ENCODE measurements at places on chromosomes 4 and X. TPM values are rescaled to one million over a fixed set of nuclear protein-coding genes. Genes with fewer than 3 reads are reported as not detected.

DNA sequence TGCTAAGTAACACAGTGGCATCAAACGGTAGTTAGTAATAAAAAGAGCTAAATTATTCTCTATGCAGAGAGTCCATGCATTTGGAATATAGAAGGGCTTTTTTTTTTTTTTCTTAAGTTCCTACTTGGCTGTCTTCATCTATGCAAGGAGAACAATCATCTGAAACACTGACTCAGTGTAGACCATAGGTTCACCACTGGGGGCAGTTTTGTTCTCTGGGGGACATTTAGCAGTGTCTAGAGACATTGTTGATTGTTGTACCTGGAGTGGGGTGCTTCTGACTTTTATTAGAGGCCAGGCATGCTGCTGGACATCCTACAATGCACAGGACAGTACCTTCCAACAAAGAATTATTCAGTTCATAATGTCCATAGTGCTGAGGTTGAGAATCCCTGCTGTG is 41.2 kb downstream of the TMA16 start:
- H3K4me3 ChIP-seq, result no peak overlapping the region
- H3K4me1 ChIP-seq, result no peaks in the 10 kb centered on the region
- peaks cover 11% of the 10 kb centered on the region for H3K36me3 ChIP-seq
- no peak for DNase-seq

DNA sequence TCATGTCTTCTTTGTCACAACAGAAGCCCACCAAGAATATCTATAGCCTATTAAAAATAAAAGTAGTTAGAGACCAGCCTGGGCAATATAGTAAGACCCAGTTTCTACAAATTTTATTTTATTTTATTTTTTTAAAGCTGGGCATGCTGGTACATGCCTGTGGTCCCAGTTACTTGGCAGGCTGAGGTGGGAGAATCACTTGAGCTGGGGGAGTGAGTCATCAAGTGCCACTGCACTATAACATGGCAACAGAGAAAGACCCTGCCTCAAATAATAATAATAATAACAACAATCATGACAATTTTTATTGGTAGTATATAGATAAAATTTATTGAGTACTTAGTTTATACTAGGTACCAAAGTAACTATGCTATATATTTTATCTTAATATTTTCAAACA is 93.0 kb upstream of the NPFFR2 start:
- H3K27me3 ChIP-seq, result no peaks in the 10 kb centered on the region
- no peak for DNase-seq
- no peak overlapping the region for H3K27ac ChIP-seq
- H3K4me3 ChIP-seq, result no peak overlapping the region

DNA sequence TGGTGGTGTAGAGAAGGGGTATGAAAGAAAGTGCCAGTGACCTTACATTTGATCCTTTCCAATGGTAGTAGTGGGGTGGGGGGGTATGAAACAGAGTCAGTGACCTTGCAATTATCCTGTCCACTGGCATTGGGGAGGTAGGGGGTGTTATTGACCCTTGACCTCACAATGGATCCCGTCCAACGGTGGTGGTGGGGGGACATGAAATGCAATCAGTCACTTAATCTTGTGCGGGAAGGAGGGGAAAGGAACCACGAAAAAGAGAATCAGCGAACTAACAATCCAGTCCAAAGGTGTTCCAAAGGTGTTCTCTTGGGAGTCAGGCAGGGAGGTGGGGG is 619 bp upstream of the PDK3 start:
- H3K4me1 ChIP-seq, result peaks cover 25% of the 10 kb centered on the region
- no peak for DNase-seq
- H3K27ac ChIP-seq, result peak overlapping the region; percentile 81
- H3K4me3 ChIP-seq, result peak overlapping the region; percentile 81
- no peaks in the 10 kb centered on the region for H3K36me3 ChIP-seq

The IL13RA2 gene
- total RNA-seq, result not detected

DNA sequence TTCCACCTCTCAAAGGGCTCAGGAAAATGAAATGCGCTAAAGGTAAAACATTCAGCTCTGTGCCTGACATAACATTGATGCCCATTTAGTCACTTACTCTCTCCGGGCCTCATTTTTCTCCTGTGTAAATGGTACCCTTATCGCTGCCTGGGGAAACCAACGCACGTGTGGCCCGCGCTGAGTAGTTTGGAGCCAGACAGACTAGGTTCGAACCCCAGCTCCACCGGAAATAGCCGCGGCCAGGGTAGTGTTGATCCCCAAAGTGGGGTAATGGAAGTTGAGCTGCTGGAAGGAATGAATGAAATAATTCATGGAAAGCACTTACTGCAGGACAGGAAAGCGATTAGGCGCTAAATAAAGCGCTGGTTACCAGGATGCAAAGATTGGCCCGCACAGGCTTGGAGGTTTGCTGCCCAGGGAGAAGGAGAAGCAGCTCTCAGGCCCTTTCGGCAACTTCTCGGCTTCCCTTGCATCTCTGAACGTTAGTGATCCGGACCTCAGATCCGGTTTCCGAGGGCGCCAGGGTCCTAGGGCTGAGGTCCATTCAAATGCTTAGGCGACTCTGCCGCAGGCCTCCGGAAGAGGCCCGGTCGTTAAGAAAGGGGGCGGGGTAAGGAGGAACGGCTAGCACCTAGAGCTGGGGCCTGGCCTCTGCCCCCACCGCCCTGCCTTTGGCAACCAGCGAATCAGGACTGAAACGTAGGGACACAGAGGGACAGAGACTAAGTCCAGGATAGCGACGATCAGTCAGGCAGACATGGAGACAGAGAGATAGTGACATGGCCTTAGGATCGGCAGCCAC is 13.3 kb downstream of the NKX3-2 start:
- peaks cover 100% of the 10 kb centered on the region for H3K27me3 ChIP-seq
- no peak overlapping the region for H3K27ac ChIP-seq
- no peaks in the 10 kb centered on the region for H3K36me3 ChIP-seq
- H3K4me3 ChIP-seq, result no peak overlapping the region

- no peaks in the 10 kb centered on the region for H3K4me1 ChIP-seq
- H3K36me3 ChIP-seq, result no peaks in the 10 kb centered on the region
- no peak overlapping the region for H3K4me3 ChIP-seq
- no peak overlapping the region for H3K27ac ChIP-seq
- H3K27me3 ChIP-seq, result no peaks in the 10 kb centered on the region
- no peak for DNase-seq
These were observed 233.4 kb downstream of the PPP4R3C start for GRCh38 chrX:27229721-27230120.

DNA sequence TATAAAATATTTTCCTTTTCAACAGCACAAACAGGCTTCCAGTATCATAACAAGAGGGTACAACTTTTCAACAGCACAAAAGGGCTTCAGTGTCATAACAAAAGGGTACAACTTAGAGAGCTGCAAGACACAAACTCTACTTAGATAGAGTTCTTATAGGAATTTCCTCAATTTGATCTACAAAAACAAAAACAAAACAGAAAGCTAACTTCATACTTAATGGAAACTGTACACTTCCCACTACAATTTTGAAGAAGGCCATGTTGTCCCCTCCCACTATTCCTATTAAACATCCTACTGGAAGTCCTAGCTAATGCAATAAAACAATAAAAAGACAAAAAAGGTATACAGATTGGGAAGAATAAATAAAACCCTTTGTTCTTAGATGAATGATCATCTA is 96.7 kb downstream of the CENPC start:
- H3K36me3 ChIP-seq, result peaks cover 38% of the 10 kb centered on the region
- no peak overlapping the region for H3K4me3 ChIP-seq
- no peak for DNase-seq
- H3K27ac ChIP-seq, result no peak overlapping the region

The HTN1 gene
- not detected for total RNA-seq

The FREM3 gene
- total RNA-seq, result not detected

DNA sequence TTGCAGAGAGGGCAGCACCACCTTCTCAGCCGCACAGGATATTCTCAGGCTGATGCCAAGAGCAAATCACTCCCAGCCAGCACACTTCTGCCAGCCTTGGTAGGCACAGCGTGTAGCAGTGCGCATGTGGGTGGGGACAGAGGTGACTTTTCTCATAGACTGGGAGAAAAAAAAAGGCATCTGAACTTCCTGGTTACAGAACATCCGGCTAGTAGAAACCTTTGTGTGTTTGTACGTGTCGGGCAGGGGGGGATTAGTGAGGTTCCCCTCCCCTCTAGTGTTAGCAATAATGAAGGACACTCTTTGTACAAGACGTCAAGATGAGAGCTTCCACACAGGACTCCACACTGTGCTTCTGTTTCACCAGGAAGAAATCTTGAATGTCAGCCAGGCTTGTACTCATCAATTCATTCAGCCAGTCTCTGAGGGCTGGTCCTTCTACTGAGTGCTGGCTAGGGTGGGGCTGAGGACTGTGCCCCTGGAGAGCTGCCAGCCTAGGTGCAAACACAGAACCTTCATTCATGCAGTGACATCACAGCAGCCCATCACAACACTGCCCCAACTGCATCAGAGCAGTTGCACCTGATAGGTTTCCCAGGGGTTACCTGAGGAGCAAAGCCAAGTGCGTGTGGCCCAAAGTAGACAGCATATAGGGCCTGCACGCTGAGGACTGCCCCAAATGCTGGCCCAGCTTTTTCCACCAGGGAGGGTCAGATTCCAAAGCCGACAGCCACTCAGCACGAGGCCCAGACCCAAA is 34.7 kb downstream of the SLC25A5 start:
- no peak overlapping the region for H3K27ac ChIP-seq
- peaks cover 9% of the 10 kb centered on the region for H3K4me1 ChIP-seq
- H3K27me3 ChIP-seq, result no peaks in the 10 kb centered on the region
- no peak overlapping the region for H3K4me3 ChIP-seq

- H3K36me3 ChIP-seq, result no peaks in the 10 kb centered on the region
- H3K4me3 ChIP-seq, result no peak overlapping the region
- H3K4me1 ChIP-seq, result no peaks in the 10 kb centered on the region
- H3K27me3 ChIP-seq, result no peaks in the 10 kb centered on the region
These were observed 163.6 kb upstream of the FAT1 start for GRCh38 chr4:186887291-186887700.

Measured in left ventricle myocardium inferior (tissue), 1 donor.